Posterior vena cava (tissue), 2 donors: ENCODE measurements at places on chromosomes 16 and 17. TPM values are rescaled to one million over a fixed set of nuclear protein-coding genes. Genes with fewer than 3 reads are reported as not detected.

GRCh38 chr17:30235386-30236296, at the start of gene SLC6A4:
TSS of gene SLC6A4 (minus strand) at chr17:30235697. CDS start at chr17:30221958, 13,739 bp downstream.
- peak; percentile 76 for DNase-seq

DNA sequence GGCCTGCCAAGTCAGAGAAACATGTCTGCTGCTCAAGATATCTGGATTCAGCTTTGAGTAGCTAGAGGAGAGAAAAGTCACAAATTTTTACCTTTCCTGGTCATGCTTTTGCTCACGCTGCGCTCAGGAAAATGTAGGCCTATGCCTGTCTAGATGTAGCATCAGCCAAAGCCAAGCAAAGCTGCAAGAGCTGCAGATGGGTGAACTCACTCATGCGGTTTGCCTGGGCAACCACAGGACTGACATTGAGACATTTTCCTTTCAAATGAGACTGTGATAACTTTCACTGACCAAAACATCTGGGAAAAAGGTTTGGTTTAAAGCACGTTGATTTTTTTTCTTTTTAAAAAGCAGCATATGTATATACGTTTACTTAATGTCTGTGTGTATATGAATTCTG, 34.0 kb upstream of the NAGLU start:
- DNase-seq, result no peak

The C16orf46 gene
- total RNA-seq, result 0.57 TPM

The SEC14L1 gene
- 66.1 TPM for total RNA-seq

The ARHGAP44 gene
- 4.2 TPM for total RNA-seq

DNA sequence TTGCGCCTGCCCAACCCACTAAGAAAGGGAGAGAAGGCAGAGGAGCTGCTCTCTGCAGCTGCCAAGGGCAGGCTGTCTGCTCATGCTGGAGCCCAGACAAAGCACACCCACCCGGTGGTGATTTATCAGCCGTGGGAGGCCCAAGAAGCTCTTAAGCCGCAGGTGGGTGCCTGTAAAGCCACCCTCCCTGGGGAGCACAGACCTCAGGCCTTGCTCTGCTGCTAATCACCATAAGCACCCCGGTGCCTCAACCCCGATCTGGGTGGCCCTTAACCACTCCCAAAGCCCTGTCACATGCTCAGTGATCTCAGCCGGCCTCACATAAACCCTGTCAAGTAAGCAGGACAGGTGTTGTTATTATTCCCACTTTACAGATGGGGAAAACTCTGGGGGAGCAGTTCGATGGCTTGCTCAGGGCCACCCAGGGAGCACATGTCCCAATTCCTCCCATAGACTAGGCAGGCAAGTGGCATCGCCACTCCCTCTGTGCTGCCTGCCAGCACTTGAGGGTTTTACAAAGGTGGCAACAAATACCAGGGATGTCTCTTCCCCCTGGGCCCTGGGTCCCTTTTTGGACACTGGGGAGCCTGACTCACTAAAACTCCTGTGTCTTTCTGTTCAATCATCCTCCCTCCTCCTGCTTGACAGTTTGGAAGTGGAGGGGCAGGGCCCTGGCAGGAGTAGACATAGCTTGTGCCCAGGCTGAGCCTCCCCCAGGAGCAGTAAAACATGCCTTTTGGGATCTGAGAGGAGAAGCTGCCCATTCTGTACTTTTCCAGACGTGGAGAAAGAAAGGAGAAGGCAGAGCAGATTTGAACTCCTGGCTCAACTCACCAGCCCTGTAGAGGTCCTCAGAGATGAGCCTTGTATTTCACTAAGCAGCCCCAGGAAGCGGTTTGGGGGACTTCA, 299.3 kb downstream of the SOX9 start:
- no peak for DNase-seq

DNA sequence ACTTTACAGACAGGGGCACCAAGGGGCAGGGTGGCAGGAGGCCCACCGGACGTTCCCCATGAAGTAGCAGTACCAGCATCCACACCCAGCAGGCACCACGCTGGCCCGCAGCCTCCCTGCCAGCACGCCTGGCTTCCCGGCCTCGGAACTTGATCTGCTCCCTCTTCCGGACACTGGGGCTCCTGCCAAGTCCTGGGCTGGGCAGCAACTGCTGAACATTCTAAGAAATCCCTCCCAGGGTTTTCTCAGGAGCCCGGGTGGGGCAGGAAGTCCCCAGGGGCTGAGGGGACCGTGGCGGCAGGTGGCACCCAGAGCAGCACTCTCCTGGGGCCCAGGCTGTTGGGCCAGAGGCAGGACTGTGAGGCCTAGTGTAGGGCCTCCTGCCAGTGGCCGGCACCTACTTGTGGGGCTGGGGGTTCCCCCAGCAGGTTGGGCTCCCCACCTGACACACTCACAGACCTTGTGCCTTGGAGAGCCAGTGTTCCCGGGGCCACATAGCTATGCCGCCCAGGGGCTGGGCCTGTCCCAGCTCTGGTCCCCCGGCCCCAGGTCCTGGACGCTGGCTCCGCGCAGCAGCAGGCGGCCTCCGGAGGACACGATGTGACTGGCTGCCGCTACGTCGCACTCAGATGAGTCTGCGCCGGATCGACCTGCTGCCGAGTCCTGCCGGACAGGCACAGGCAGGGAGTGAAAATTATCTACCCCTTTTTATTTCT, 86.2 kb upstream of the CBX4 start:
- DNase-seq, result no peak

DNA sequence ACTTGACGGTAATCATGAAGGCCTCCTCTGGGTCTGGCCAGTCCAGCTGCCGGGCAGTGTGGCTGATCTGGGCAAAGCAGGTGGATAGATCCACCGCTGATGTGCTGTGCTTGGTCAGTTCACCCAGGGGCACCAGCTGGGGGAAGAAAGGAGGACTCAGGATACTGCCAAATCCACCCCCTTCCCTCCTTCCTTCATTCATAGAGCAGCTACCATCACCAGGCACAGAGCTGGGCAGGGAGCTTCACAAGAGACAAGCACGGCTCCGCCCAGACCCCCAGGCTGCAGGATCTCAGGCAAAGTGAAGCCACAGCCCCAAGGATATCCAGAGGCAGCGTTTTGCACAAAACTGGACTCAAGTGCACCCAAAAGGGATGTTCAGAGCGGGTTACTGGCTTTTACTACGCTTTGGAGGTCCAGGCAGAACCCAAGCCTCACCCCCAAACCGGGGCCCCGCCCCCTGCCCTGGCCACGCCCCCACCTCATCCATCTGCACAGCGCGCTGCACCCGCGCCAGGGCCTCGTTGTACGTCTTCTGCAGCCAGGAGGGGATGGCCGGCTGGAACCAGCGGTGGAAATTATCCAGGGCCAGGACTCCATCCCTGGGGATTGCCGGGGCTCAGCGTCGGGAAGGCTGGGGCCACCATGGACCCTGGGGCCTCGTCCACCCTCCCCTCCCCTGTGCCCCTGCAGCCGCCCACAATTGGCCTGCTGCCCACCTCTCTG, 9.1 kb downstream of the UNC13D start:
- no peak for DNase-seq

DNA sequence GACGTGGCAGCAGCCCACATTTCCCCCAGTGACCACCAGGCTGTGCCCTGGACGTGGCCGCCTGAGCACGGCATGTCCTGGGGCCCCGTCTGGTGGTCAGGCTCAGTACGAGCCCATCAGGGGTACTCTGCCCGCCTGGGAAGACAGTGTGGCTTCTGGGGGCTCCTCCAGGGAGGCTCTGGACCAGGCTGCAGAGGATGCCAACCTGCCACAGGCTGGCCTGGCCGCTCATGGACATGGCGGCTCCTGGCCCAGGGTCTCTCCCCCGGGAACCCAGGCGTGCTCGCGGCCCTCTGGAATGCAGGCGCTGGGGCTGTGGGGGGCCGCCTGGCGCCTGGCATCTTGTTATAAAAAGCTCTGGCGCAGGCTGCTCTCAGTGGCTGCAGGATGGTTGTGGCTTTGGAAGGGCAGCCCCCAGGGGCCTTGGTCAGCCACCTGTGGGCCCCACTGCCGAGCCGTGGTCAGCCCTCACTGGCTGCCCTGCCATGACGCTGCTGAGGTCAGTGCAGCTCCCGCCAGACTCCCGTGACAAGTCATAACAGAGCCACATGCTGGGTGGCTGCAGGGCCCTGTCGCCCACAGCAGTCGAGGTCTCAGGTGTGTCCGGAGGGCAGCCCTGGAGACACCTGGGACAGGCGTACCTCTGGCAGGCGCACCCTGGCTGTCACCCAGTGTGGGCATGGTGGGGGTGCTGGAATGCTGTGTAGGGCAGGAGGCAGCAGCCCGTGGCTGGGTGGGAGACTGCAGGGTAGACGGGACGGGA, 15.0 kb downstream of the CENPX start:
- no peak for DNase-seq

DNA sequence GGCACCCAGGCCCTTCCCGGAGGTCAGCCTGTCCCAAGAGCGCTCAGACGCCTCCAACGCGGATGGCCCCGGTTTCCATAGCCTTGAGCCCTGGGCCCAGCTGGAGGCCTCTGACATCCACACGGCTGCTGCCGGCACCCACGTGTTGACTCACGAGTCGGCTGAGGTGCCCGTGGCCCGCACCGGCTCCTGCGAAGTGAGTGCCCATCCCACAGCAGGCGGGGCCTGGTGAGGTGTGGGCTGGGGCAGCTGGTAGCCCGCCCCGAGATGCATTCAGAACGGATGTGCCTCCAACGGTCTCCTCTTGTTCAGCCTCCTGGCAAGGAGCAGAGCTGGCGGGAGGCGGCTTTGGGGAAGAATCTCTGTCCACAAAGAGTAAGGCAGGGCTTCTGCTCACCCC, 2.7 kb downstream of the WDR90 start:
- DNase-seq, result no peak

DNA sequence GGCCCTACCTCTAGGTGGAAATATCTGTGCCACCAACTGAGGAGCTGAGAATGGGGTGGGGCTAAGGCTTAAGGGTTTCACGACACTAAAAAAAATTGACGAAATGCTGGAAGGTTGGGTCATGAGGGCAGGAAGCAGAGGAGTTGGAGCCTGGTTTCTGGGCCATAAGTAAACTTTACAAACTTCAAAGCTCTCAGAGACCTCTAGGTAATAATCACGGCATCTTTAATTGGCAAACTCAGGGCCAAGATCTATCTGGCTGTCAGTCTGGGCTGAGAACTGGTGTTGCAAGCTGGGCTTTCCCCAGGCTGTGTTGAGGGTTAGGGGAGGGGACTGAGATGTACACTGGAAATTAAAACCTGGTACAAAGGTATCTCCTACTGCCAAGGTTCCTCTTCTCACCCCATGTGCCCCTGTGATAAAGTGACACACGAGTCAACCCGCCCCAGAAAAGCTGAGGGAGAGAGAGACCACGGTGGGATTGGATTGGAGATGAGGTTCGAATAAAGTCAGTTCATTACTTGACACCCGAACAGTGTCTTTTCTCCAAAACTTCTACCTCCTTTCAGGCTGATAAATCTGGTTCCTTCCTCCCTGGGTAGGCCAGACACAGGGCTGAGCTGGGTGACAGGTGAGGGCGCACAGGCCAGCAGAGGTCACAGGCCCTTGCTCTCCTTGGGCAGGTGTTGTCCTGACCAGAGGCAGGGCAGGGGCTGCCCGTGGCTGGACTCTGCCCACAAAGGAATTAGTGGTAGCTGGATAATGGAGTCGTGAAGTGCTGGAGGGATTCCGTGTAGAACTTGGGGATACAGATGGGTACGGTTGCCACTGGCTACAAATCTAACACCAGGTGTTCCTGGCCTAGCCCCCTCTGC, 4.0 kb upstream of the ZNF768 start:
- no peak for DNase-seq

GRCh38 chr17:38507436-38507835, 79.2 kb downstream of the ARHGAP23 start:
- no peak for DNase-seq

The MRPL58 gene
- 23.3 TPM for total RNA-seq

The LRRC46 gene
- total RNA-seq, result not detected

DNA sequence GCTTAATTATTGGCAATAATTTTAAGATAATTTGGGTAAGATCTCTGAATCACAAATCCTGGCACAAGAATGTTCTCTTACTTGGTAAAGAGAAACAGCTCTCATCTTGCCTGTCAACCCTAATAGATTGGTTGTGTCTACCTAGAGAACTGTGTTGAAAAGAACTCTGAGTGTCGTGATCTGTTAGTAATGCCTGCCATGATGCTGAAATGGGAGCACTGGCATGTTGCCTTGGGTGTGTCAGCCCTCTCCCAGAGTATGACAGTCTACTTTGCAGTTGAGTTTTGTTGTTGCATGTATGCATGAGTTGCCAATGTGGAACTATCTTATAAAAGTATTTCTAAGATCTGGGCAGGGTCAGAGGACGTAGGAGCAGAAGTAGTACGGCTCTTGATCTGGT, 221.4 kb downstream of the MAF start:
- no peak for DNase-seq

GRCh38 chr16:57822856-57823255, 20.6 kb upstream of the KIFC3 start:
- DNase-seq, result no peak

The PTX4 gene
- total RNA-seq, result not detected

GRCh38 chr16:80006241-80007215, 406.0 kb upstream of the MAF start:
- DNase-seq, result no peak

DNA sequence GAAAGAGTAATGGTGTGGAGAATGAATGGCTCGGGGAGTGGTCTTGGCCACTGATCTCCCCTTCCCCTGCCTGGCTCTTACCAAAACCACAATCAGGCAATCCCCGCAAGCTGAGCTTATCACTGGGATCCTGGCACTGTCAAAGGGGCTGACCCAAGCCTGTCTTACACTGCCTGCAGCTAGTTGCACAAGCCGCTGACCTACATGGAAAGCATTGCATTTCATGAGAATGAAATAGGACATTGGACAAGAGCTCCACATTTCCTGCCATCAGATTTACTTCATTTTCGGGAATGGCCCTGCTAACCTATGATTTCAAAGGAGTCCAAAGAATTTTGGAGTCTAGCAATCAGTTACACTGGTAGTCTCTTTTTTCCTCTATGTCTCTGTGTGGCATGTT, 146.4 kb downstream of the PCTP start:
- DNase-seq, result peak; percentile 89

The TEX14 gene
- 0.10 TPM for total RNA-seq
